ENCODE measurements at places on chromosomes 13 and 19.
A peak's percentile ranks its signal among the peaks of the same experiment; 100 is the strongest.

- DNase-seq = no peak
These were observed 235.6 kb upstream of the SOX21 start for GRCh38 chr13:94947965-94948371.

GRCh38 chr13:97810152-97810551, 143.3 kb upstream of the IPO5 start:
- no peak for DNase-seq

DNA sequence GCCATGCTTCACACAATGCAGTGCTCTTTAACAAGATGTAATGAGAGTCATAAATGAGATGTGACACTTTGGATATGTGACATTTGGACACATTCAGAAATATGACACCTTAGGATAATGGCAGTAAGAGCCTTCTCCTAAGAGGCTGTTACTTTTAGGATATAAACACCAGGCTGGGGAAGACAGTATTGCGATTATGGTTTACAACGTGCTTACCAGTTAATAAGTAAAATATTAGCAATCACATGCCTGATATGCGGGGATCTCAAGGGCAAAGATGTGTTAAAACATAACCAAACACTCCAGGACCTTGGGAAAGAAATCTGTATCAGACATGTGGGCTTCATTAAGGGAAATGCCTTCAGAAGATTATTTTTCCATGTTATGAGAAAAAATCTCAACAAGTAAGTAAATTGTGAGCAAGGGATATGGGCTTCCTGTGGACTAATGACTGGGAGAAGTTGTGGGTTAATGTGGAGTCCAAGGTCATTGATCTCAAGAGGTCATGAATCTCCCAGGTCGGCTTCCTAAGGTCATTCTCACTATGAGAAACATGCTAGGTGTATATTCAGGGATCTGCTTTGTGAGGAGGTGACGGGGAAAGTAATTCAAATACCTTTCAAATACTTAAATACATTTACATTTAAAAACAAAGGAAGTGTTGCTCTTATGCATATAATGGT, 105.3 kb downstream of the STARD13 start:
- no peak for DNase-seq

- peak; percentile 82 for DNase-seq
These were observed 9.3 kb downstream of the ZIC5 start for GRCh38 chr13:99962242-99962641.

GRCh38 chr13:110881839-110882627, 32.8 kb downstream of the ANKRD10 start:
- no peak for DNase-seq

DNA sequence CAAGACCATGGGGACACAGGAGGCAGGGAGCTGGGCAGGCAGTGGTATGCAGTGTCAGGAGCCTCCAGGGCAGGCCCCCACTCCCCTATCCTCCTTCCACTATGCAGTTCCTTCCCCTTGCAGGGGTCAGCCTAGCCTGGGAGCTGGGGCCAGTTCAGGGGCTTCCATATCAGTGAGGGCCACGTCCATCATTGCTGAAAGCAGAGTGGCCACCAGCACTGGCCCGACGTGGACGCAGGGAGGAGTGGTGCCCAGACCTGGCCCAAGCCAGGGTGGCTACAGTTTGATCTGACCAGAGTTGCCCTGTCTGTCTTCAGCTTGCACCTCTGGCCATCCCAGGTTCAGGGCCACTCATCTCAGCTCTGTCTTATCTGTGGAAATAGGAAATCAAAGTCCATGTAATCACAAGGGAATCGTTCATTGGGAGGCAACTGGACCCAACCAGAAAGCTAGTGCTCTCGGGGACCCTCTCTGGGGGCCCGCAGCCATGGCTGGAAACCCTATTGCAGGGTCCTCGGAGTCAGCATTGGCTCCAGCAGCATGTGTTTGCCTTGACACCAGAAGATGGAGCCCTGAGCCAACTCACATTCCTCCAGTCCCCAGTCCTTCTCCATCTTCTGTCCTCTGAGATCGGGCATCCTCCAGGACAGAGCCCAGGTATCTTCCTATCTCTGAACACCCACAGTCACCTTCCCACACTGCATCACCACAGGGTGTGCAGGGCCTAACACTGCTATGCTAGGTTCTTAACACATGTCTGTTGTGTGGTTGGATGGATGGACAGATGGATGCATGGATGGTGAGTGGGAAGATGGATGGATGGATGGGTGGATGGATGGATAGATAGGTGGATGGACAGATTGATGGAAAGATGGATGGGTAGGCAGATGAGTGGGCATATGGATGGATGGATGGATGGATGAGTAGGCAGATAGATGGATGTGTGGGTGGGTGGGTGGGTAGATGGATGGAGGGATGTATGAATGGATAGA, 75.7 kb upstream of the KCTD15 start:
- no peak for DNase-seq

GRCh38 chr13:101555610-101556009, 103.1 kb downstream of the ITGBL1 start:
- DNase-seq = no peak

DNA sequence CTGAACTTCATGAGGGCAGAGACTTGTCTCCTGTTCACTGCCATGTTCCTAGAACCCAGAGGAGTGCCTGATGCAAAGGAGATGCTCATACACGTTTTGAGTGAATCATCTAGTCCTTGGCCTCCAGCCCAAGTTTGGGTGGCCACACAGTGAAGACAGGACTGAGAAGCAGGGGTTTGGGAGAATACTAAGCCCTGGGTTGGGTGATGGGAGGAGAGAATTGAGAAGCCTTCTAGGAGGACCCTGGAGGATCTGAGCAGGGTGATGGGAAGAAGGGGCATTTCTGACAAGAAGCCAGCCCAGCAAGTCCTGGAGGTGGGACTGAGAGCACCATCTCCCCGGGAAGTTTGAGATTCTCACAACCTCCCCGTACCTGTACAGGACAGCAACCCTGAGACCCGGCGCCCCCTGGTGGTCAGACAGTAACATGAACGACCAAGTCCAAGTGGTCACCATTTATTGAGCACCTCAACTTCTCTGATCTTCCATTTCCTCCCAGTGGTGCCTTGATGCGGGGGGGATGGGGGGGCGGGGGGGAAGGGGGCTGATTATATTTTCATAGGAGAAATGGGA, 11.0 kb downstream of the CTU1 start:
- no peak for DNase-seq

DNA sequence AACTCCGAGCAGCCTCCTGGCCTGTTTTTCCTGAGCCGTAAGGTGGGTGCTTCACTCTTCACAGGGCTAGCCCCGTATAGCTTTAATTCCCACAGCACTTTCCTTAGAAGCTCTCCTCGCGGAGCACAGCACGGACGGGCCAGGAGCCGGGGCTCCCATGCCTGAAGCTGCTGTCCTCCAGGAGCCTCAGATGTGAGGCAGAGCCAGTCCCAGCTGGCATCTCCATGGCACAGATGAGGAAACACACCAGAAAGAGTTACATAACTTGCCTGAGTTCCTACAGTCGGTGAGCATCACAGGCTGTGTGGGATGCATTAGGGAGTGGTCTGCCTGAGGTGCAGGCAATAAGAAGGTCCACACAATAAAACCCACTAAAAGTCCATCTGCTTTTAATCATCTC, 118.5 kb downstream of the ATP8A2 start:
- no peak for DNase-seq

GRCh38 chr19:9914001-9914314, 22.4 kb downstream of the OLFM2 start:
- DNase-seq = no peak

GRCh38 chr19:55115446-55116065, 1.9 kb downstream of the PPP1R12C start:
- DNase-seq = no peak

DNA sequence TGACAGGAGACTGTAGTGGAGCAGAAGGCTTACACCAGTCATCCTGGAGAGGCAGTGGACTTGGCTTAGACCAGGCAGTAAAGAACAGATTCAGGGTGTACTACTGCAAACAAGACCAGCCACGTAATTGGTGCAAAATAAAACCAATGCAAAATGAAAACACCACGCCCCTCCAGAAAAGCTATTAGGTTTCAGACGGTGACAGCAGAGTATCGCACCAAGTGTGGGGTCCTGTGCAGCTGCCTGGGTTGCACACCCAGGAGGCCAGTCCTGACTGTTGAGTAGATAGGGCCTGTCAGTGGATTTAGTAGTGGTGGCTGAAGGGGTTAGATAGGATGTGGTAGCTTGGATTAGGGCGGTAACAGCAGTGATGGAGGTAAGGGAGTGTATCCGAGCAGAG, 5.4 kb upstream of the PRKACA start:
- no peak for DNase-seq

GRCh38 chr13:114200399-114200911, 21.4 kb downstream of the CFAP97D2 start:
- DNase-seq = no peak

DNA sequence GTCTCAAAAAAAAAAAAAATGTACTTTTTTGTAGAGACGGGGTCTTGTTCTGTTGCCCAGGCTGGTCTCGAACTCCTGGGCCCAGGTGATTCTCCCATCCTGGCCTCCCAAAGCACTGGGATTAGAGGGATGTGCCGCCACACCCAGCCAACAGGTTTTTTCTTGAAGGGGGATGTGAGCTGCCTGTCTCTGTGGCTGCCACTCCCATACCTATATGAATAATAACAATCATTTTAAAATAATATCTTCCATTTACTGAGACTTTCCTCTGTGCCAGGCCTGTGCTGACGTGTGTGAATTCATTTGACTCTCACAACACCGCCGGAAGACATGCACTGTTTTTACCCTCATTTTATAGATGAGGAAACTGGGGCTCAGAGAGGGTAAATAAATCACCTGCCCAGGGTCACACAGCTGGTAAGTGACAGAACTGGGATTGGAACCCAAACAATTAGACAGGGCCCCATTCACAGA, 7.2 kb upstream of the BCL3 start:
- DNase-seq = no peak

DNA sequence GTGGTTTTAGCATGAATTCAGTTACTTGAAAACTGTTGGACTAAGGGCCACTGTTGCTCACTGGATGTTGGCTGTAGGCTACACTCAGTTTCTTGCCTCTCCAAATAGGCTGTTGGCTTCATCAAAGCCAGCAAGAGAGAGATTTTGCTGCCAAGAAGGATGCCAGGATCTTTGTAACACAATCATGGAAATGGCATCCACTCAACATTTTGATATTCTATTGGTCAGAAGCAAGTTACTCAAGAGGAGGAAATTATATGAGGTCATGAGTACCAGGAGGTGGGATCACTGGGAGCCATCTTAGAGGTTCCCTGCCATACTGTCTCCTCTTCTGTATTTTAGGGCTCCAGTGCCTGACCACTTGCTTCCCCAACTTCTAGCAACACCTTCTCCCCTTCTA, 30.6 kb downstream of the SYDE1 start:
- no peak for DNase-seq

DNA sequence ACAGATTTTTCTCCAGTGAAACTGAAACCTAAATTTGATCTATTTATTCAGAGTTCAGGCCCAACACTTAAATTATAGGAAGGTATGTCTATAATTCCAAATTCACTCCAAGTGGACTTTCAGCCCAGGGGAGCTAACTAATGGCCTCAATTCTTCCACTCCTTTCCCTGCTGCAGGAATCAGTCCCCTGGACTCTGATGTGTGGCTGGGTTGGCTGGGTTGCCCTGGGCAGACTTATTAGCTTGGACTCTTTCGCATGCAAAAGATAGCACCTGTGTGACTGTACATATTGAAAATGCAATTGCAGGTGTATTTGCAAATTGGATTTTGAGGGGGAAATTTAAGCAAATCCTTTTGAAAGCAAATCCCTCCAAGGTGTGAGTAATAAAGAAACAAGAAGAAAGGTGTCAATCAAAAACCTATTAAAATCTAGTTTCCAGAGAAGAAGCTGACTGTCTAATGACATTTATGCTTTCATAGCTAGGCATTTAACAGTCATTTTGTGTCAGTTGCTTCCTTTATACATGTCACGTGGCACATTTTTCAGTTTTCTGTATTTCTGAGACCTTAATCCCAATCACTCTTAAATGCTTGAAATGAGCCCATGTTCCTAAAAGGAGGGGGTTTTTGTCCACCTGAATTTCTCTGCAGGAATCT, 42.7 kb downstream of the KLF5 start:
- DNase-seq = no peak

DNA sequence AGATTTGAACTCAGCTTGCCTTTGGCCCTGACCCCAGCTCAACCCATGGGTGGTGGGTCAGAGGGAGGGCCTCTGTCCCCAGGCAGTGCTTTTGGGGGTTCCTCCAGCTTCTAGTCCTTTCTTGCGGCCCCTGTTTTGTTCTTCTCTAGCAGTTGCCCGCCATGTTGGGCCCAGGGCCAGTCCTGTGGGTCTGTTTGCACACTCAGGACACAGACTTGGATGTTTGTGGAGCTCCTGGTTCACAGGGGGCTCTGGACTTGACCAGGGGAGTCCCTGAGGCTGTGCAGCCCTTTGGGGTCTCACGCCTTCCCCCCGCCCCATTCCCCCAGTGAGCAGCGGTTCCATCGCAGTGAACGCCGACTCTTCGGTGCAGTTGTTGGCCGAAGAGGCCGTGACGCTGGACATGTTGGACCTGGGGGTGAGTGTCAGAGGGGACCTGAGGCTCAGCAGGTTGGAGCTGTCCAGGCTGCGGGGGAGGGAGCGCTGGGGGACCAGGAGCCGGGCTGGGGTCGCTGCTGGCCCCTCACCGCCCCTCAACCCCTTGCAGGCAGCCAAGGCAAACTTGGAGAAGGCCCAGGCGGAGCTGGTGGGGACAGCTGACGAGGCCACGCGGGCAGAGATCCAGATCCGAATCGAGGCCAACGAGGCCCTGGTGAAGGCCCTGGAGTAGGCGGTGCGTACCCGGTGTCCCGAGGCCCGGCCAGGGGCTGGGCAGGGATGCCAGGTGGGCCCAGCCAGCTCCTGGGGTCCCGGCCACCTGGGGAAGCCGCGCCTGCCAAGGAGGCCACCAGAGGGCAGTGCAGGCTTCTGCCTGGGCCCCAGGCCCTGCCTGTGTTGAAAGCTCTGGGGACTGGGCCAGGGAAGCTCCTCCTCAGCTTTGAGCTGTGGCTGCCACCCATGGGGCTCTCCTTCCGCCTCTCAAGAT, 2.5 kb downstream of the ATP5F1D start:
- no peak for DNase-seq

GRCh38 chr13:48975101-48975855, 434 bp upstream of the FNDC3A start:
- no peak for DNase-seq

GRCh38 chr19:19613506-19613905, 5.0 kb downstream of the PBX4 start:
- DNase-seq = no peak

- DNase-seq = no peak
These were observed 802.1 kb upstream of the SLITRK6 start for GRCh38 chr13:86601351-86601750.

DNA sequence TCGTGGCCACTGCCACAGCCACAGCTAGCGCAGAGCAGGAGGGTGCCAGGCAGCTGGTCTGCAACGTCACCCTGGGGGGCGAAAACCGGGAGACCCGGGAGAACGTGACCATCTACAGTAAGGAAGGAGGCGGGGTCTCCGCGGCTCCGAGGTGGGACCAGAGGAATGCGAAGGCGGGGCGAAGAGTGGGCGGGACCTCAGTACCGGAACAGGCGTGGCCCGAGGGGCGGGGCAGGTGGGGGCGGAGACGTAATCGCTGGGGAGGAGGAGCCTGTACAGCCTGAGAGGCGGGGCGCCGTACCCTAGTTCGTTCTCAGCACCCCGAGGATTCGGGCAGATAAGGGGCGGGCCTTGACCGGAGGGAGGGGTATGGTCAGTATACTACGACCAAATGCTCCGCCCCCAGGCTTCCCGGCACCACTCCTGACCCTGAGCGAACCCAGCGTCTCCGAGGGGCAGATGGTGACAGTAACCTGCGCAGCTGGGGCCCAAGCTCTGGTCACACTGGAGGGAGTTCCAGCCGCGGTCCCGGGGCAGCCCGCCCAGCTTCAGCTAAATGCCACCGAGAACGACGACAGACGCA, 2.5 kb downstream of the ICAM5 start:
- no peak for DNase-seq

GRCh38 chr13:37037241-37037640, 22.2 kb downstream of the SUPT20H start:
- no peak for DNase-seq

- no peak for DNase-seq
These were observed 26.4 kb upstream of the HNRNPA1L2 start for GRCh38 chr13:52615812-52616211.

Measured in LNCaP clone FGC (cell line).